EL (cell line): ENCODE measurements at places on chromosomes 12 and 14.

DNA sequence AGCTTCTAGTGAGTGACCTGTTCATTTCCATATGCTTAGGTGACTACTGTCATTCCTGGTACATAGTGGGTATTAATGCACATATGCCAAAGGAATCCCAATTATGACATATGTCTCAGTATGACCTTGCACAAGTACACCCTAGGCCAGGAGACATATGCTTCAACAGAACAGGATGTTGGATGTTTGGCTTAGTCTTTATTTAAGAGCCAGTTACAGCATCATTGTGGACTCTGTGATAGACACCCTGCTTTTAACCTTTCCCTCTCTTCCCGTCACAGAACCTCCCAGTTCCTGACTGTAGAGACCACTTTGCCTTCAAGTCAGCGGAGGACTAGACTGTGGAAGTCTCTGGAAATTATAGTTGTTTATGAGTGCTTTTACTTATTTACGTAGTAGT lies 72.9 kb downstream of the DAAM1 start:
- no peak for DNase-seq

GRCh38 chr14:30908826-30909225 lies 34.5 kb downstream of the COCH start:
- no peak for DNase-seq

GRCh38 chr12:107007411-107007810 lies 20.5 kb upstream of the MTERF2 start:
- no peak for DNase-seq

- DNase-seq, result no peak
These were observed 10.7 kb downstream of the TBX5 start for GRCh38 chr12:114395233-114395632.

DNA sequence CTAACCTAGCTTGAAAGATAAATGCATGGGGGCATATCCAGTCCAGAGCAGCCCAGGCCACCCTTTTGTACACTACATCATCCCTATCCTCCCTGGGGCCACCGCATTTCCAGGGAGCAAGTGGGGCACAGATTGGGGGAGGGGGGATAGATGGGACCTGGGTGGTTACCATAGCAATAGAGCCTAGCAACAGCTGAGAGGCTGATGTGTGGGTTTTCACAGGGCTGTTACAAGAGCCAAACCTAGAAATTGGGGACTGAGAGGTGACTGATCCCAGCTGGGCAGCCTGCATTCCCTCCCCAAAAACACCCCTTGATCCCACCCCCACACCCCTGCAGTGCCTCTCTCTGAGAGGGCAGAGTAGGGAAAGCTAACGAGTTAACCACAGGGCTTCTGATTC lies 3.7 kb upstream of the ZNF384 start:
- no peak for DNase-seq

GRCh38 chr12:50453872-50454271 lies 50.9 kb upstream of the DIP2B start:
- DNase-seq, result peak; percentile 30

DNA sequence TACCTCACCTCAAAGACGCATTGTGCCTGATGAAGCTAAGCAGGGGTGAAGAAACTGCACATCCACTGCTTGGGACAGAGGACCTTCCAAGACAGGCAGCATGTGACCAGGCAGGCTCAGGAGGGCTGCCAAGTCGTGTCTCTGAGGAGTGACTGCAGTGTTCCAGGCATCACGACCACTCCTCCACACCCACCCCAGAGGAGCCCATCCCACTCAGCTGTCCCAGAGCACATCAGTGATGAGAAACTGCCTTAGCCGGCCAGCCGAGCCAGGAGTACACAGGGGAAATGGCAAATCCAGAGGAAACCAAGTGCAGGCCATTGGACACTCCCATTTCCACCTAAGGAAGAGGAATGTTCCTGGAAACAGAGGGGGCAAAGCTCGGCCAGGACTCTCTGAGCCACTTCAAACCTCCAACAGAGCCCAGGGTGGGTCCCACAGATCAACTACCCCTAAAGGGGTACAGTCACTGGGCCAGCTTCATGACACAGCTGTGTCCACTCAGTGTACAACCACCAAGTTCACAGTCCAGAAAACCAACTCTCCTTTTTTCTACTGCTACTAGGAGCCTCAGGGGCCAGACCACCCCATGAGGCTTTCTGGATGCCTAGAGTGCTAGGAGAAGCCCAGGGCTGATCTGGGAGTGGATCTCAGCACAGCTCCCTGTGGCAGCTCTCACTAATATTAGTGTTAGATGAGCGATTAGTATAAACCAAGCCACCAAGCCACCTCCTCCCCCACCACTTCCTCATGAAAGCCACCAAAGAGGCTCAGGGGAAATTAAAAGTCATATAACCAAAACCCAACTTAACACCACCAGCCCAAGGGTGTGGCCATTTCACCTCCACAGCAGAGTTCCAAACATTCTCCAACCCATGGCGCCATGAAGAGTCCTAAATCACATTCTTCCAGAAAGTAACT lies 15.4 kb downstream of the PXN start:
- DNase-seq, result no peak

DNA sequence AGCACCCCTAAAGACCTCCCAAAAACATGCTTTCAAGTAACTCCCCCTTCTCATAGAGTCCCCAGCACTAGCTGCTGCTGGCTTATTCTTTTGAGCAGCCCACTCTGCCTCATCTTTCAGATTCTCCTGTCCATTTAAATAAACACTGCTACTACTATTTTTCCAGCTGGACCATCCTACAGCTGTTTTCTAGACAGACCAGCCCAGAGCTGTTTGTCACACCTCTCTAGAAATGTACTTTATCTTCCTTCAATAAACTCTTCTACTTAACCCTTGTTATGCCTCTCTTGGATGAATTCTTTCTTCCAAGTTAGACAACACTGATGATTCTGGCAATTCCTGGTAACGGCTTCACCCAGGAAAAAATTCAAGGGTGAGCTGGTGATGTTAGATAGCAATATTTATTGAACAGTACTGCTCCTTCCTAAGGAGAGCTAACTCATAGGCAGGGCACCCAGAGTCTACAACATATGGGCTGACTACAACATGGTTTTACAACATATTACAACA lies 995.7 kb downstream of the LRFN5 start:
- DNase-seq, result no peak
